Caudate nucleus (tissue), 63 donors: ENCODE measurements at places on chromosomes 11 and 22.
A peak's percentile ranks its signal among the peaks of the same experiment; 100 is the strongest.

DNA sequence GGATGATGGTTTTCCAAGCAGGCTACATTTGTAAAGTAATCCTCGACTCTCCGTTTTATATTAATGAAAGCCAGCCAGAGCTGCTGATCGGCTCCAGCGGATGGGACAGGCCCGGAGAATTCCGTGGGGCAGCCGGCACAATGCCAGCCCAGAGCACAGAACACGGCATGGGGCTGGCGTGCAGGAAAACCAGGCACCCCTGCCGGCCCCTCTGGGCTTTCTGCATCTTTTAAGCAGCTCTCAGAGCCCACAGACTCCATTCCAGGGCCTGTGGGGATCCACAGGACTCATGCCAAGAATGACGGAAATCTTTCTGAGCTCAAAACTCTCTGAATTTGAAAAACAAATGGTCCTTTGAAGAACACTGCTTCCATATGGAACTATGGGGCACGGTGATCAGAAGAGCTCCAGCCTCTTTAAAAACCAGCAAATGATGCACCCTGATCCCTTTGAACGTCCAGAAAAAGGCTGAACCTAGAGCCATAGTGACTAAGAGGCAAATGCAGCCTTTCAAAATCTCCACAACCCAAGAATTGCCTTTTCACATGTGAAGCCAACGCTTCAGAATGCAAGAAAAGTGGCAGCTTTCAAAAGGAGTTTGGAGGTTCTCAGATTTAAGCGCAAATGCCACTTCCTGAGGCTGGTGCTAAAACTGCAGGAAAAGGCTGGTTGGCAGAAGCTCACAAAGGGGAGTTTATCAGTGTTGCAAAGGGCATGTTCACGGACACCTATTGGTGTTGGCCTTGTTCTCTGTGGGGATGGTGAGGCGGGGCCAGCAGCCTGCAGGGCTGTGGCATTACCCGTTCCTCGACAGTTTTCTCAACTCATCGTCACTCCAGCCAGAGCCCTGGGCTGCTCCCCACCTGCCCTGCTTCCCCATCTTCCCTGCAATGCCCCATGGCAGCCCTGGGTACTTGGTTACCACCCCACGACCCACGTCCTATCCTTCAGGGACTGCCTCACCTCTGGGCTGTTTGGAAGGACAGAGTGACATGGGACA is 212.5 kb downstream of the CTTN start:
- DNase-seq, result no peak

DNA sequence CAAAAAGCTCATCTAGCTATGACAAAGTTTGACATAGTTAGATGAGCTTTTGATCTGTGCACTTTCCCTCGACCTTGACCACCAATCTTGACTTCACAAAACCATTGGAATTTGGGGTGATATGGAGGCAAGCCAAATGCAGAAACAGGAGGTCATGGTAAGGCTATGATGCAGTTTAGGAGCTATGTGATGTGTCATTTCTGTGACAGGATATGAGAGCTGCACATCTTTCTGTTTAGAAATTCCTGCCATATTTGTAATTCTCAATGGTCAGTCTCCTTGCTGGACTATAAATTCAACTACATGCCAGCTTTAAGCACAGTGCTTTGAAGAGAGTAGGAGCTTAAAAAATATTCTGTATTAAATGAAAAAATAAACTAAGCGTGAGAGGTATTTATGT is 12.9 kb downstream of the OR51B6 start:
- DNase-seq, result no peak

DNA sequence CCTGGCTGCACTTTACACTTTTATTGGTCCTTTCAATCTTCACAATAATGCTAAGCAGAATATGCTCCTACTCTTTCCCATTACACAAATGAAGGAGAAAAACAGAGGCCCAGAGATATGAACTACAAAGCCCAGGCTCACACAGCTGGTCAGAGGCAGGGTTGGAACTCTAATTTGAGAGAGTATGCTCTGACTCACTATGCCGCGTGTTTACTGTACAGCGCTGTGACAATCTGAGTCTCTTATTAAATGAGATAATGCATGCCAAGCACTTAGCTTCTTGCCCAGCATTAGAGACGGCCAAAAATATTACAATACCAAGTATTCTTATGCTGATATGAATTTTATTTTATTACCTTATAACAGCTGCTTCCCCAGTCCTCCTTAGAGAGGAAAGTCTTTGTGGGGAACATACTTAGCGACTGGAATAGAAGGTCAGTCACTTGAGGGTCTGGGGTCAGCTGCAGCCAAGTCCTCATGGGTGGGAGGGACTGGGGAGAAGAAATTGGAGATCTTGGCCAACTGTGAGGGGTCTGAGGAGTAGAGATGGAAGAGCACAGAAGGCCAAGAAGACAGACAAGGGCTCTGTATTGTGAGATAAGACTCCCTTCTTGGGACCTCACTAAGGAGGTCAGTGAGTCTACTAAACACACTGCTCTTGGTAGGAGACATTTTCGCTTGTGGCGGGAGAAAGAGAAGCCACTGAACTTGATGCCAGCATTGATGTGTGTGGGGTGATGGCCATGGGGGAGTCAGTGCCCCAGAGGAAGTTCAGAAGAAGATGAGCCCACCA is 150.8 kb upstream of the TIMP3 start:
- no peak for DNase-seq

- no peak for DNase-seq
These were observed 11.1 kb downstream of the OTOG start for GRCh38 chr11:17558025-17558780.

GRCh38 chr11:126506789-126507188 is 151.3 kb downstream of the ST3GAL4 start:
- DNase-seq, result no peak

DNA sequence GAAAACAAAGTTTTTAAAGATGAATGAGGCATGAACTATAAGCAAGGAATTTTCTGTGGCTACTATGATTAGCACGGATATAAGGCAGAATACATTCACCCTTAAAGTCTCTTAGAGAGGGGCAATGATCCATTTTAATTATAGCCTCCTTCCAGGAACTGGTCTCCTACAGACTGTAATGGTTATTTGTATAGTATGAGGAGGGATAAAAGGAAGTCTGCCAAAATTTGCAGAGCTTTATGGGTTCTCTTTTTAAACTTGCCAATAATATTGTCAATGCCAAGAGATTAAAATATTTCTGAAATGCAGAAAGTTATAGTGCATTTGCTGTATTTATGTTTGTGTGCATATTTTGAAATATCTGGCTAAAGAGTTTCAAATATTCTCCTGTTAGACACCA is 271.4 kb upstream of the LUZP2 start:
- no peak for DNase-seq

- DNase-seq, result no peak
These were observed 3.8 kb upstream of the FADS3 start for GRCh38 chr11:61895046-61895717.

DNA sequence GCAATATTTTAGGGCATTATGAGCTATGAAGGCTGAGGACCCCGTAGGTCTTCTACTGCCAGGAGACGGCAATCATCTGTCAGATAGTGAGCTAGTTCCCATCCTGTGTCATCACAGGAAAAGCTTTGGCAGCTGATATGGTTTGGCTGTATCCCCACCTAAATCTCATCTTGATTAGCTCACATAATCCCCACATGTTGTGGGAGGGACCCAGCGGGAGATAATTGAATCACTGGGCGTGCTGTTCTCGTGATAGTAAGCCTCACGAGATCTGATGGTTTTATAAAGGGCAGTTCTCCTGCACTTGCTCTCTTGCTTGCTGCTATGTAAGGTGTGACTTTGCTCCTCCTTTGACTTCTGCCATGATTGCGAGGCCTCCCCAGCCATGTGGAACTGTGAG is 18.1 kb downstream of the CSRP3 start:
- no peak for DNase-seq

DNA sequence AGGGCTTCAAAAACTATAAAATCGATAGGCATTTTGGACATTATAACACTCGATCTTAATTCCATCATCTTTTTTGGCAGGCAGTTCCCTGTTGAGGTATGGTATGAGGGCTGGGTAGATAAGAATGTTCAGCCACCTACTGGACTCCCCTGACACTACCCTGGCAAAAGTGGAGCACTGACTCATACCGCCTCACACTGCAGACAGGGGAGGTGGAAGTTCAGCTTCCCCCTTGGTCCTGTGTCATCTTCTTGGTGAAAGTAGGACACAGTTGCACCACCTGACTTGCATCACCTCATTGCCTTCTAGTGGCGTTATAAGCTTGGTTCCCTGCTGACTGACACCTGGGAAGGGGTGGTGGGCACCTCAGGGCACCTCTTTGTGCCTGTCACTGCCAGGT is 30.4 kb downstream of the PAAF1 start:
- no peak for DNase-seq

GRCh38 chr11:35214792-35215193 is 75.8 kb downstream of the CD44 start:
- no peak for DNase-seq

DNA sequence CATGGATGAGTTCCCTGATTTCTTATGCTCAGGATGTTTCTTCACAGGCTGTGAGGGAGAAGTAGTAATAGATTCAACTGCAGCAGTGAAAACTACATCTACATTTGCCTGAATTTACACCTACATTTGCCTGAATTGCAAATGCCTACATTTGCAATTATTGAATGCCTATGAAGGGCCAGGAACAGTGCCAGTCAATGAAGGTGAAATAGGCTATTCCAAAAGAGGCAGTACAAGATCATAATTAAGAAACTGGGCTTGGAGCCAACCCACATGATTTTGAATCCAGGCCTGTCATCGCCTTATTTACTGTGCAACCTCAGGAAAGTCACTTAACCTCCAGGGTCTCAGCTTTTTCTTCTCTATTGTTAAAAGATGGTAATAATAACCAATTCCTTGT is 1353.3 kb downstream of the FAM181B start:
- no peak for DNase-seq

GRCh38 chr11:116073854-116074837 is 569.9 kb upstream of the CADM1 start:
- DNase-seq, result peak; percentile 37

GRCh38 chr11:66101066-66101464 is 31.0 kb downstream of the PACS1 start:
- no peak for DNase-seq

- DNase-seq, result no peak
These were observed 1.6 kb upstream of the ACCSL start for GRCh38 chr11:44046182-44046581.

DNA sequence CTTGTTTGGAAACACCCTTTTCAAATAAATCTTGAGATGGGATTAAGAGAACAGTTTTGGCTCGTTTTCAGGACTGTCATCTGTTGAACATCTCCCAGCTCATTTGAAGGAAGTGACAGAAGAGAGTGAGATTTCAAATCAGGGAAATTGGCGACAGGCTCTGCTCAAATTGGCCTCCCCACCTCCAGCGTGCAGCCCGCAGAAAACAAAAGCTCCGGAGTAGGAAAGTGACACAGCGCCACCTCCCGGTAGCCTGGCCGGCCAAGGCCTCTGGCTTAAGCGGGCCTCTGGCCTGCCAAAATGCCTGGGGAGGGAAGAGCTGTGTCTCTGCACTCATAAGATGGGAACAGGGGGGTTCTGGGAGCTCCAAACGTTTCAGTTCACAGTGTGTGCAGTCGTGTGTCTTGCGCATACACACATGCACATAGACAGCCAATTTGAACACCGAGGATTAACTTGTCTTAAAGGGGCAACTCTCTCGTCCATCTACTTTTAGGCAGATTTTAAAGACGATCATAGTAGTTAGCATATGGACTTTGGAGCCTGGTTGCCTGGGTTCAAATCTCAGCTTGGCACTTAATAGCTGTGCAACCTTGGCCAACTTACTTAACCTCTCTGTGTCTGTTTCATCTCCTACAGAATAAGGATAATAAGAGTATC is 132.7 kb upstream of the RCN1 start:
- peak; percentile 31 for DNase-seq

GRCh38 chr22:32800994-32801536 is 440 bp upstream of the TIMP3 start:
- no peak for DNase-seq

GRCh38 chr11:10066441-10066840 is 227.6 kb downstream of the SBF2 start:
- no peak for DNase-seq

GRCh38 chr11:12389676-12390657 is 12.6 kb downstream of the PARVA start:
- DNase-seq, result no peak

- DNase-seq, result no peak
These were observed 424.6 kb downstream of the BUD13 start for GRCh38 chr11:116348226-116348625.

DNA sequence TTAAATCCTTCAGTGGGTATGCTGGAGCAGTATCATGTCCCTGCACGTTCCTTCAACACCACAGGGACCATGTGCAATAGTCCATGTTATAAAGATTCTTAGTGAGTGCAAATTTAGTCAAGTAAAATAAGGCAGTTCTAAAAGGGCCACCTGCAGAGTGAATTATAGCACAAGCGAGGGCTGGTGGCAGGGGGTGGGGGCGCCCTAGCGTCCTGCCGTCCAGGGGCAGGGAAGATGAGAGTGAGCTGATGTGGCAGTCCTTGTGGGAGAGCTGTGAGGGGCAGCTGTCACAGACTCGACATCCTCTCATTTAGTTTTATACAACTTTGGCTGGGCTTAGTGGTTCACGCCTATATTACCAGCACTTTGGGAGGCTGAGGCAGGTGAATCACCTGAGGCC is 29.1 kb downstream of the FAM118A start:
- DNase-seq, result no peak
